Head of caudate nucleus (tissue), 42 donors: ENCODE measurements at places on chromosomes 6 and 20.
A peak's percentile ranks its signal among the peaks of the same experiment; 100 is the strongest.

DNA sequence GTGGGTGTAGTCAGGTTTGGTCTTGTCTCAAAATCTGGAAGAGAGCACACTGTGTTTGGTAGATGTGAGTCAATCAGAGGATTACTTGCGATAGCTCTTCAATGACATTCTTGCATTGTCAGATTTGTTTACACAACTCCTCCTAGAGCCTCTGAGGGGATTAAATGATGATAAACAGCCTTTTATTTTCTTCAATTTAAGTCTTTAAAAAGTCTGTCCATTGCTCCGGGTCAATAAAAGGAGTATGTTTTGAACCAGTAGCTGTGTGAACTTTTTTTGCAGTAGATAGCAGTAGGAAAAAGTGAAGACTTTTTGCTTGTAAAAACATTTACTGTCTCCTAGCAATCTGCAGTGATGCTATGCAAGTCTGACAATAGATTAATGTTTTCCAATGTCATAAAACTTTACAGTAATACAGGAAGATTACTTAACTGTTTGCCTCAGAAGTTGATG lies 49.9 kb downstream of the GJA1 start:
- no peak for DNase-seq

GRCh38 chr6:74892091-74892490 lies 313.8 kb downstream of the COL12A1 start:
- no peak for DNase-seq

- DNase-seq, result peak; percentile 13
These were observed 185.6 kb downstream of the OR2B2 start for GRCh38 chr6:27726619-27727023.

GRCh38 chr6:80028589-80028988 lies 24.1 kb downstream of the TTK start:
- no peak for DNase-seq

DNA sequence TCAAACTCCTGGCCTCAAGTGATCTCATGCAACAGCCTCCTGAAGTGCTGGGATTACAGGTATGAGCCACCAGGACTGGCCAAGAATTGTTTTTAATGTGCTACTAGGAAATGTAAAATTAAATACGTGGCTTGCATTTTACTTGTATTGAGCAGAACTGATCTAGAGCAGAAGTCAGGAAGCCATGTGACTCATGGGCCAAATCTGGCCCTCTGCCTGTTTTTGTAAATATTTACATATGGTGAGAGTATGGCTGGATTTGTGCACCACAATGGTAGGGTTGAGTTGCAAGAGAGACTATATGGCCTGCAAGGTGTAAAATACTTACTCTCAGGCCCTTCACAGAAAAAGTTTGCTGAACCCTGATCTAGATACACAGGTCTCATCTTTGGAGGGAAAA lies 75.8 kb downstream of the LAMP5 start:
- DNase-seq, result no peak

- DNase-seq, result no peak
These were observed 61.4 kb downstream of the NOL4L start for GRCh38 chr20:32523613-32524213.

- no peak for DNase-seq
These were observed 11.5 kb downstream of the NQO2 start for GRCh38 chr6:3011158-3011557.

- DNase-seq, result no peak
These were observed 628.0 kb upstream of the CDH4 start for GRCh38 chr20:60624066-60624465.

GRCh38 chr20:7967199-7967844 lies 27.1 kb upstream of the HAO1 start:
- no peak for DNase-seq

- DNase-seq, result peak; percentile 20
These were observed 129.4 kb upstream of the RIN2 start for GRCh38 chr20:19628570-19629134.

- DNase-seq, result no peak
These were observed 18.3 kb downstream of the ETV7 start for GRCh38 chr6:36368921-36369865.

DNA sequence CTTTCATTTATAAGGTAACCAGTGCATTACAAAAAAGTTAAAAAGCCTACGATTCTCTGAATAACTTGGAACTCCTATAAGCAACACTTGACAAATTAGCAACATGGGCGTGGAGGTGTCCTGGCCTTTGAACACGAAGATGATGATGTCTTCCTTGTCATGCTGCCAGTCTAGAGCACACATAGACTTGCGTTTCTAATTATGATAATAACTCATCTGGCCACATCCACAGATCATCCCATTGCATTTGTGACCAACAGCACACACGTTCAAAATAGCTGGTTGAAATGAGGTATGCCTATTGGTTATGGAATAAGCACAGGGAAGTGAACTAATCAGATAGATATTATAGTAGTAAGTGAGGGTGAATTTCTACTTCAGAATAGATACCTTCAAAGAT lies 608.9 kb downstream of the PRKN start:
- no peak for DNase-seq

GRCh38 chr20:50695135-50695872 lies 4.0 kb upstream of the RIPOR3 start:
- no peak for DNase-seq

DNA sequence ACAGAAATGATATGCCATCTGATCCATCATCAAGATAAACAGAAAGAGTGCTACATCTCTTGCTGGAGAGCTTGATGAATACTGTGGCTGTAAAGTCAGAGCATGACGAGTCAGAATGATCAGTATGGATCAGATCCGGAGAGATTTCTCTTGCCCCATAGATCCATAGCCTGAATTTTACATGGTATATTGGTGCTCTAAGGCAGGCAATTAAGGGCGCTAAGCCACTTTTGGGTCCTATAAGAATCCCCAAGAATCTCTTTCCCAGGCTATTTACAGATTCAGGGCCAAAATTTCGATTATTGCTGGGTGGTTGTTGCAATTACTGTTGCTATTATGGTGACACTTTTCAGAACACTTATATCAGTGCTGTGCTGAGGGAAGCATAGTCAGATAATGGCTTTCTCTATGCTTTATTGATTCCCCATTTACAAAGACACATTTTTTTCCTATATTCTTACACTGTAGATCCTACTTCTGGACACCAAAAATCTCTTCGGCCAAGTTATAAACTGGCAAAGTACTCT lies 94.4 kb downstream of the ADGRB3 start:
- DNase-seq, result no peak

DNA sequence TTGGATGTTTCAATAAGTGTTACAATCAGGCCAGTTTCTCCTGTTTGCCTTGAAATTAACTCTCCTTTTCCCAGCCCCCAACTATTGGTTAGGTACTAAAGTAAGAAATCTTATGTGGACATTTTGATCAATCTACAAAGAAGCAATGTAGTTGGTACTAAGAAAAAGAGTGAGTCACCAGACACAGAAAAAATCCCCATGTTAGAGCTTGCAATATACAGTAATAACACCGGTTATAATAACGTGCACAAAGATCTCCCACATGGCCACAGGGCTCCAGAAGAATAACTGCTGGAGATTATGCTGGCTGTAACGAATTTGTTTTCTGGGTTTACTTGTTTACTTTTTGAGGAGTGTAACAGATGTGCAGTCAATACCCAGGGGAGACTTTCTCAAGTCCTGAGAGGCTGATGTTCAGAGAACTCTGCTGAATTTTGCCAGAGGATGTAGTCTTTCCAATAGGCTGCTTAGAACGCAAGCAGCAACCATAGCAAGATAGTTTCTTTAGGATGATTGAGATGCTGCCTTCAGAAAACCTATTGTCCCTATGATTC lies 166.2 kb upstream of the SPACA1 start:
- no peak for DNase-seq

DNA sequence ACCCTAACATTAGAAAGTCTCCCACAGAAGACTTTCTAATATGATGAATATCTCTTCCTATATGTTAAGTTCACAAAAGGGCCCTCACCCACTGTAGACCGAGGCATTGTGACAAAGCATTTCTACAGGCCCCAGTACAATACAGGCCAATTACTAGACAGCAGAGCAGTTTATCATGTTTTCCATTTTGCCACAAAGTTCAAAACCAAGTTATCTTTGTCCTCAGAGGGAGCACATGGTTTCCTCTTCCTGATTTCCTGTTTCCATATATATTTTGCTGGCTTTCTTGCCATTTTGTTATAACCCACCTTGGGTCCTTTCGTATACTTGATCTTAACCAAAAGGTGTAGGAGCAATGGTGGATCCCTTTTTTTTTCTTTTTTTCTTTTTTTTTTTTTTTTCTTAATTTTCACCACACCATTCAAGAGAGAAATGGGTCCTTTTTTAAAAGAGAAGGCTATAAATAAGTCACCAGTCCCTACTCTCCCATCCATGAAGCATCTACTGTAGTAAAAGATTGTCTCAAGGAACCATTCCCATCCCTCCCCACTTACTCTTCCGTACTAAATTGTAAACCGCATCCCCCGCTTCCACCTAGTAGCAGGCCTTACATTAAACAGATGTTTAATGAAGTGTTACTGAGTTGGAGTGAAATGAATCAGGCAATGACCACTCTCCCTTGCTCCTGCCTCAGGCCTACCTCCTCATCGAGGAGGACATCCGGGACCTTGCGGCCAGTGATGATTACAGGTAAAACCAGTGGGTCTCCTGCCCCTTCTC lies 2.1 kb upstream of the UBE2C start:
- no peak for DNase-seq

DNA sequence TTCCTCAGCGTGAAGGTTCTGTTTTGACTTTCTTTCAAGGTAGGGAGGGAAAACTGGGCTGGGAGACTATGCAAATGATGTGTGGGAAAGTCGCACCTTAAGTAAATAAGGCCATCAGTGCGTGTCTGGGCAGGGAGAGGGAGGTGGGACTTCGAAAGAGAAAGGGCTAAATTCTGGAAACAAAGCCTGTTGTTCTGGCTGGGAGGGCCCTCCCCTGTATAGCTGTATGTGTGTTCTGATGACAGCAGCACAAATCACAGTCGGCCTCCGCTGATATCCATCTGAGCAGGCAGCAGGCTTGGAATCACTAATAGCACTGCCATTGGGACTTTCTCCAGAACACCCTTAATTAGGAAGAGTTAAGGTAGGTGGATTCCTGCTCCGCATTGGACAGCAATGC lies 19.2 kb downstream of the JAG1 start:
- DNase-seq, result no peak

DNA sequence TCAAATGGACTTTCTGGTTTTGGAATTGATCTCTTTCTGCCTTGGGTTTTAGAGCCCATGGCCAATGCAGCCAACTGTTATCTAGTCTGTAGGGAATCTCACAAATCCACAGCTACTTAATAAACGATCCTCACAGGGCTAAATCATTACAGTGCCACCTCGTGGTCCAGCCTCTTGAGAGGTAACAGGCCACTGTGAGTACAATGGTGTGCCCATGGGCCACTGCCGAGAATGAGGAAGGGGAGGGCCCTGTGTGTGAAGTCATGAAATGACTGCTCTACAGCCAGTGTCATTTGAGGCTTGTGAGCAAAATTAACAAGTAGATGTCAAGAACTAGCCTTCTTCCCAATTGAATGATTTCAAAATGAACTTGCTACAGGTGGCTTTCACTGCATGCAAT lies 54.3 kb upstream of the GMPR start:
- DNase-seq, result no peak

- DNase-seq, result no peak
These were observed 10.6 kb downstream of the NOL4L start for GRCh38 chr20:32574296-32575226.

GRCh38 chr6:144768551-144769075 lies 483.5 kb downstream of the UTRN start:
- no peak for DNase-seq

DNA sequence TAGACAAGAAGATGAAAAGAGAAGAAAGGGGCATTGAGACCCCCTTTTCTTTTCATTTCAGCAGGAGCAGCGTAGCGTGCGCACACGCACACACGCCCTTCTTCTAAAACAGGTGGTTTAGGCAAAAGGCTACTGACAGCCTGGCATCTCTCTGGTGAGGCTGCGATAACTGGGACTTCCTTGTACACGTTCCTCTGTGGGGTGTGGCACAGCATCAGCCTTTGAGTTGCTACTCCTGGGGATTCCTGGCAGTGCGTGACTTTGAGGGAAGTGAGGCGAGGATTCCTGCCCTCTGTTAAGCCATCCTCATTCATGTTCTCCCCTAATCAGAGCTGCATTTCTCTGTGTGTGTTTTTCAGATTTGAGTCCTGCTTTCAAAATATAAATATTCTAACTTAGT lies 94.7 kb downstream of the TMEM170B start:
- no peak for DNase-seq

DNA sequence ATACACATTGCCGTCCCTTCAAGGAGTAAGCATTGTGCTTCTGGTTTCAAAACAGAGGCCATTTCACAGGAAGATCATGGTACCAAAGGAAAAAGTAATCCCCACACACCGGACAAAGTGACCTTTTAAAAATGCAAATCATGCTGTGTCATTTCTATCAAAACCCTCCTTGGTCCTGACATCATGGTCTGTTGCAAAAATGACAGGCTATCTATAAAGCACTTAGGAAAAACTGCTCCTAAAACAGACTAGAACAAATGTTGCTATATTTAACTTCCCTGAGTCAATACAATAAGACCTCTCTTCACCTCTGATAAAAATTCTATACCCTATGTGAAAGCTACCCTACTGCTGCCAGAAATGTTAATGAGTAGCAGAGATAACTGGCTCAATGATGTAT lies 353.6 kb upstream of the RUNX2 start:
- no peak for DNase-seq

GRCh38 chr20:47878601-47879027 lies 93.3 kb upstream of the SULF2 start:
- no peak for DNase-seq

- no peak for DNase-seq
These were observed 164.0 kb upstream of the ZNF337 start for GRCh38 chr20:25860531-25861150.

DNA sequence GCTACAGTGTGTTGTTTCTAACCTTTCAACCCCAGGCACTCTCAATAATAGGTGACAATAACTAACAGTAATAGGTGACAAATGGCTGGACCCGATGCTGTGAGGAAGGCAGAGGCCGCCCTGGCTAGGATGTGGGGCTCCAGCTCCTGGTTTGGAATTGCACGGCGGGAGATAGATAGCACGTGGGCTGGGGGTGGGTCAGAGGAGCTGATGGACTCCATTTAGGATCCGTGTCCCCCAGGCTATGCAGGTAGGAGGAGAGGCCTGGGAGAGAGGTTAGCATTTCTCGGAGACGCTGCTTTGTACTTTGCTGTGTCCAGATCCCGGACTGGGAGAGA lies 61.4 kb downstream of the EZR start:
- DNase-seq, result no peak

GRCh38 chr6:31626952-31627351 lies 6.4 kb downstream of the PRRC2A start:
- DNase-seq, result no peak

GRCh38 chr20:50172347-50173013 lies 18.1 kb upstream of the CEBPB start:
- peak; percentile 56 for DNase-seq

GRCh38 chr6:36217188-36217587 lies 20.6 kb downstream of the BRPF3 start:
- no peak for DNase-seq

DNA sequence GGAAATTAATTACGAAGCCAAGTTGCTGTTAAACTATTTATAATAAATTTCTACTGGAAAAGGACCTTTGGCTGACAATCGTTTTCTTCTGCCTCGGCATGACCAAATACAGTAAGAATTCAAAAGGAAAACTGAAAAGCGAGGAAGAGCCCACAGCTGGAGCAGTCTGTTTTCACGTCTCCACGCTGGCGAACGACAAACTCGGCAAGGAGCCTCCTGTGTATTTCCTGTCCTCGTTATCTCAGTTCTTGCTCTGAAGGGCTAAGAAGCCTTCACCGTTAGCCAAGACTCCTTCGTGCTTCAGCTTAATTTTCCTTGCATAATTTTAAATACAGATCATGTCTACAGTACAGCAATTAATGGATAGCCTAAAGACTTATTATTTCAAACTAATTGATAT lies 214.3 kb upstream of the PLCB4 start:
- no peak for DNase-seq
